Sigmoid colon (tissue), 7 donors: ENCODE measurements at places on chromosomes 4 and X. TPM values are rescaled to one million over a fixed set of nuclear protein-coding genes. Genes with fewer than 3 reads are reported as not detected.

Gene NOCT
- polyA plus RNA-seq, result 5.3 TPM

Gene FGFRL1
- polyA plus RNA-seq, result 1.2 TPM

Gene BEX5
- polyA plus RNA-seq, result 10.2 TPM

Gene MAP3K15
- polyA plus RNA-seq, result 0.69 TPM

Gene ASB5
- polyA plus RNA-seq, result 0.29 TPM

Gene PCYT1B
- polyA plus RNA-seq, result 0.55 TPM

Gene CXCL9
- polyA plus RNA-seq, result 56.9 TPM

Gene TRO
- 1.2 TPM for polyA plus RNA-seq

DNA sequence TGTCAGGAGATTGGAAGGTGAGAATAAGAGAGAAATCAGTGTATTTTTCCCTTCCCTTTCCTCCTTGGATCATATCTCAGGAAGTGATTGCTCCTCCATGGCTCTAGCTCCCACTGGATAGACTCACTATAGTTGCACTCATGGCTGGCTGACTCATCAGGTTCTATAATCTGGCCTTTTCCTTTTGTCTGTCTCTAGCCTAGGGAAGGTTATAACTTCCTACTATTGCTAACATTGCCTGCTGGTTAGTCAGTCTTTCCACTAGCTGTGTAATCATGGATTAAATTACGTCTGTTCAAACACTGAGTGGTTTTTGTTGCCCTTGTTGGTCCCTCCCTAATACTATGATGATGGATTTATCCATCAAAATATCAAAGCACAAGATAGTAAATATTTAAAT is 195.5 kb upstream of the VEGFC start:
- no peak for DNase-seq

- no peak for DNase-seq
Measured at GRCh38 chr4:137621056-137621455, 88.8 kb upstream of the PCDH18 start.

GRCh38 chrX:79623098-79623762 is 256.1 kb upstream of the ITM2A start:
- no peak for DNase-seq

- DNase-seq, result no peak
Measured at GRCh38 chr4:4704267-4704666, 155.2 kb upstream of the MSX1 start.

- DNase-seq, result no peak
Measured at GRCh38 chr4:114264452-114264851, 285.0 kb upstream of the ARSJ start.

DNA sequence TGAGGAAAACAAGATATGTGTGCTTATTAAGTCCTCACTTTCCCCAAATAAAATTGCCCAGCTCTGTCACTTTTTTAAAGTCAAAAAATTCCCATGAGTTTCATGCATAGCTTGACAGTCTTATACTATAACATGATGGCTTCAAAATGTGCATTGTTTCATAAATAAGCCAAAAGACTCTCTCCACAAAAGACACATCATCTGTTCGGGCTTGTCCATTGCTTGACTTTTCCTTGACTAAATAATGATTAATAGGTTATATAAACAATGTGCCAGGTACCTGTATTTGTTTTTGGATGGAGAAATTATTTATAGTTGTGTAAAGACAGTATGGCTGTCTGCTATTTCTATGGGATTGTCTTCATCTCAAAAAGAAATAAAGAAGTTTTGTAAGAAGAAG is 329.2 kb upstream of the KLF3 start:
- no peak for DNase-seq

- no peak for DNase-seq
Measured at GRCh38 chrX:15269618-15270521, at the start of gene ASB9. Gene ASB9 (minus strand): TSS chrX:15270083. CDS start chrX:15269874, 209 bp downstream.

DNA sequence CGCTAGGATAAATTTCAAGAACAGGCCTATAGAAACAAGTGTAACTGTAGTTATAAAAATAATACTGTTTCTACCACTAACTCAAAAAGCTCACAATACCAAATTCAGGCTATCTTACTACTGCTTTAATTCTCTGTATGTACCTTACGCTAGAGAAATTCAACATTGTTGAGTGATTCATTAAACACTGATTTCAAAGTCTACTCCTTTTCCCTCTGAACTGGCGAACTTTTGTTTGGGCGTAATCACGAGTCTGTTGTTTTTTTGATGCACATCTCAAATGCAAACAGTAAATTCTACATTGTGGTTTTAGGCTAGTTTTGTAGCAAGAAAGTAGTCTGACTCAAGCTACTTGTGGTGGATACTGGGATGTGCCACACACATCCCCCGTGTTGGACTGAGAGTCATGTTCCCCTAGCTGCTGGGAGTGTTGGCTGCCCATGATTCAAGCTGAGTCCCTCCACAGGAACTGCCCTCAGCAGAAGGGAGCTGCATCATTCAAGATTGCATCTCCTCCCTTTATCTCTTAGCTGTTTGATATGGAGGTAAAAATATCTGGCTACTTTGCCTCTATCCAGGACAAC is 406.1 kb downstream of the RAPGEF2 start:
- no peak for DNase-seq

GRCh38 chr4:4524364-4524763 is 17.5 kb downstream of the STX18 start:
- DNase-seq, result no peak

DNA sequence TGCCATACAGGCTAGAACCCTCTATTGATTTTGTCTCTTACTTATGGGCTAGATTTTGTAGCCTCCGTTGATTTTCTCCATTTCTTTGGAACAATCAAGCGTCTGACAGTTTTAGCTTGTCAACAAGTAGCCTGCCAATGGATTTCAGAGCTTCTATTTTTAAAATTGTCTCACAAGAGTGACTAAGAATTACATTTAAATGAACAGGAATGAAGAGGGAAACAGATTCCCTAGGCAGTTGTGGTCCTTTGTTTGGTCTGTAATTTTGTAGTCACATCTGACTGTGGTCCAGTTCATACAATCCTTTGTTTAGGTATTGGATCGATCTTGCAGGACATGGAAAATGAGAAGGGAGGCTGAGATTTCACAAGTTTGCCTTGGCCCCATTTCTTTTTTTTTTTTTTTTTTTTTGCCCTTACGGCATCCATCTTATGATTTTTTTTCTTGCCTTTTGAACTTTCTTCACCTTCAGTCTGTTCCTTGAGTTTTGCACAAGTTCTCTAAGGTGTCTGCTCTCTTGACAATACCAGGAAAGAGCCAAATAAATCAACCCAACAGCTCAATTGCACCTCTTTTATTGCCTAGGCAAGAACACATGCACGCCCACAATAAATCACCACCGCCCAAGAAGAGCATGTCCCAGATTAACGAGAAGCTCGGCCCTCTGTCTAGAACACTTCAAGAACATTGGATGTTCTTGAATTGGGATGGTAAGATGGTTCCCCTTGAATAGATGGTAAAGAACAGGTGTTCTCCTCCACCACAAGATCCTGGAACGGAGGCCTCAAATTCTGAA is 86.5 kb upstream of the EGFL6 start:
- no peak for DNase-seq

DNA sequence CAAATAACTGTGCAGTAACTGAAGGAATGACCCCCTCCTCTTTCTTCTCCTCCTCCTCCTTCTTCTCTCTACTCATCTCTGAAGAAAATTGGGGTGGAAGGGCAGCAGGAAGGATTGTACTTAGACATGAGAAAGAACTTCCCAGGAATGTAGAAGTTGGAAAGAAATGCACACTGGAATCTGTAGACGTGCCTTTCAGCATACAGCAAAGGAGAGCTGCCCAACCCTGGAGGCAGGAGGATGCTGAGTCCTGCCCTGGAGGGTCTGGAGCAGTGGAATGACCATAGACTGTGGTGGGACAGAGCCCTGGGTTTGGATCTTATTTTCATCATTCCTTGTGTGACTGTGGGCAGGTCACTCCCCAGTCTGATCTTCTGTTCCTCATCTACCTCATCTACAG is 80.1 kb downstream of the PJA1 start:
- no peak for DNase-seq

DNA sequence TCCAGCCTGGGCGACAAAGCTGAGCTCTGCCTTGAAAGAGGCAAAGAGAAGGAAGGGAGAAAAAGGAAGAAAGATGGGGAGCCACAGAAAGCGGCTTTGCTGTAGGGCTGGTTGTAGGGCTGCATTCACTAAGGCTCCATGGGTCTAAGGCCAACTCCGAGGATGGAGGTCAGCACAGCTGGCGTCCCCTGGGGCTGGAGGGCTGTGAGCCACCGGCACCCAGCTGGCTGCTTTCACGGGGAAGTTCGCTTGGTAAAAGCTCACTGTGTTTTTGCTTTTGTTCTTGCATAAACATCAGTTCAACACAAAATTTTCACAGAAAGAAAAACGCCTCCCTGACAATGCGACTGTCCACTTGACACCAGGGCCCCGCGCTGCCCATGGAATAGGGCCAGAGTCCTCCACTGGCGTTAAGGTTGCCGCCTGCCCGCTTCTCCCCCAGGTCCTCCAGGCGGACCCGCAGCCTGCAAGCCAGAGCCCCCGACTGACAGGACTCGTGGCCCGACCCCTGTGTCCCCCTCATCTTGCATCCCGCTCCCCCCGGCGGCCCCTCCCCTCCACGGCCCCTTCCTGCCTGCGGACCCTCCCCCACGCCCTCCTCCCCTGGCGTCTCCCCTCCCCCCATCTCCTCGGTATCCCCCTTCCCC is 1.1 kb downstream of the RNF212 start:
- DNase-seq, result no peak

DNA sequence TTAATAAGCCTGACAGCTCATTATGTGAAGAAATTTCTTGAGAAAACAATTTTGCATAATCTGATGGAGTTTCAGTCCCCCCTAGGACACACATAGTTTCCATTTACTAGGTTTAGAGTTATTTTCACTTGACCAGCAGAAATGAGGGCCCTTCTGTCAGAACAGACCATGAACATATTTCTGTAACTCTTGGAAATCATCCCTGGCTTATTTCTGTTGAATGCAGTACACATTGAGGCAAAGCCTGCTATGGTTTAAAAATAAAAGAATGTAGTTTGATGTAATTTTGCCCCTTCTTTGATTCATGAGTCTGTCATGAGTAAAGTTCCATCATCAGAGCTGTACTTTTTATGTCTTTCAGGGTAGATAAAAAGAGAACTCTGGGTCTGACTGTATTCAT is 104.6 kb upstream of the ETNPPL start:
- DNase-seq, result no peak

DNA sequence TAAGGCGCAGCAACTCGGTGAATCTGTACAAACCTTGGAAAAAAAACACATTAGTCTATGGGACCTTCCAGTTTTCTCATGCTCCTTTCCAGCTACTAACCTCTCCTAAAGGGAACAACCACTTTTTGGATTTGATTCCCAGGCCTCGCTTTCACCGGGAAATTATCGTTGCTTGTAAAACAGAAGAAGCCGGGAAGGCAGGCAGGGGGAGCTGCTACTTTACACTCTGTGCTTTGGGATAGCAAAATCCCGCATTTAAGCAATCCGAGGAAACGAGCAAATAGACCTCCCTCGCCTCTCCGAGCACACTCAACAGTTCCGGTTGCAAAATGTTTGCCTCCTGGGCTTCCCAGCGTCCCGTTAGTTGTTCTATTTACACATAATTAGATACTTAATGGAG is 1.2 kb downstream of the CD38 start:
- DNase-seq, result peak; percentile 71

- DNase-seq, result no peak
Measured at GRCh38 chrX:132483488-132483887, 5.3 kb downstream of the MBNL3 start.

GRCh38 chr4:174600391-174600790 is 78.1 kb upstream of the HPGD start:
- no peak for DNase-seq
